ENCODE measurements at places on chromosomes 13 and 19. TPM values are rescaled to one million over a fixed set of nuclear protein-coding genes. Genes with fewer than 3 reads are reported as not detected.
A peak's percentile ranks its signal among the peaks of the same experiment; 100 is the strongest.

DNA sequence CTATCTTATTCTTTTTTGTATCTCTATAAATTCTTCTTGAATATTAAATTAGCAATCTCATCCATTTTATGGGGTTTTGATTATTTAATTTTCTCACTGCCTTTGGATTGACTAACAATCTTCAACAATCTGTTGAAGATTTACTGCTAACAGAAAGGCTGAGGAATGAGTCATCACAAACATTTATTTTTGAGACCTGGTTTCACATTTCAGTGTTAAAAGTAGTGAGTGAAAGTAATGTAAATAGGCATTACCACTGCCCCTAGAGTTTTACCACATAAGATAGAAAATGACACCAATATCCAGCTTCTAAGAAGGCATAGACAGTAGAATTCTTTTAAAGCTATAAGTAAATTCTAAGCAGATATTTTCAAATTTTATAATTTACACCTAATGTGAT is 472.8 kb downstream of the OLFM4 start:
- H3K4me3 ChIP-seq = no peak overlapping the region
- H3K27me3 ChIP-seq = no peaks in the 10 kb centered on the region
- H3K27ac ChIP-seq = no peak overlapping the region
- H3K4me1 ChIP-seq = no peaks in the 10 kb centered on the region
- no peaks in the 10 kb centered on the region for H3K36me3 ChIP-seq

GRCh38 chr13:25253702-25254101 is 33.6 kb downstream of the MTMR6 start:
- H3K27ac ChIP-seq = no peak overlapping the region
- no peak for DNase-seq
- H3K27me3 ChIP-seq = no peaks in the 10 kb centered on the region
- no peak overlapping the region for H3K4me3 ChIP-seq

DNA sequence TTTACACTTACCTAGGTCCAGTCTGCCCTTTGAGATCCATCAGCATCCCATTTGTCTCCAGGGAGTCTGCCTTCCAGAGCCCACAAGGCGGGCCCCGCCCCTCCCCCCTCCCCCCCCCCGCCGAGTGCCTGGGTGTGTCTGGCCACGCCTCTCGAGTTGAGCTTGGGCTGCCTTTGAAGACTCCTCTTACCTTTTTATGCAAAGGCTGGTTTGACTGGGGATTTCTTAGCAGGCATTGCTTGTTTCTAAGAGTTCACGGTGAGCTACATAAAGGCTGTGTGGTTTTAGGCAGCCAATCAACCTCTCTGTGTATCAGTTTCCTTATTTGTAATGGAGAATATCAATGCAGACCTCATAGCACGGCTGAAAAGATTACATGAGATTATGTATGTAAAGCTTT is 11.3 kb downstream of the GPR12 start:
- H3K4me3 ChIP-seq = no peak overlapping the region
- no peak overlapping the region for H3K27ac ChIP-seq
- no peaks in the 10 kb centered on the region for H3K36me3 ChIP-seq
- DNase-seq = no peak
- H3K27me3 ChIP-seq = peaks cover 11% of the 10 kb centered on the region
- H3K4me1 ChIP-seq = no peaks in the 10 kb centered on the region

GRCh38 chr19:41308450-41309179 is 1.4 kb upstream of the CCDC97 start:
- DNase-seq = peak; percentile 84
- peaks cover 72% of the 10 kb centered on the region for H3K36me3 ChIP-seq
- no peaks in the 10 kb centered on the region for H3K27me3 ChIP-seq
- peak overlapping the region; percentile 96 for H3K27ac ChIP-seq
- peak overlapping the region; percentile 97 for H3K4me3 ChIP-seq
- H3K4me1 ChIP-seq = peaks cover 67% of the 10 kb centered on the region

DNA sequence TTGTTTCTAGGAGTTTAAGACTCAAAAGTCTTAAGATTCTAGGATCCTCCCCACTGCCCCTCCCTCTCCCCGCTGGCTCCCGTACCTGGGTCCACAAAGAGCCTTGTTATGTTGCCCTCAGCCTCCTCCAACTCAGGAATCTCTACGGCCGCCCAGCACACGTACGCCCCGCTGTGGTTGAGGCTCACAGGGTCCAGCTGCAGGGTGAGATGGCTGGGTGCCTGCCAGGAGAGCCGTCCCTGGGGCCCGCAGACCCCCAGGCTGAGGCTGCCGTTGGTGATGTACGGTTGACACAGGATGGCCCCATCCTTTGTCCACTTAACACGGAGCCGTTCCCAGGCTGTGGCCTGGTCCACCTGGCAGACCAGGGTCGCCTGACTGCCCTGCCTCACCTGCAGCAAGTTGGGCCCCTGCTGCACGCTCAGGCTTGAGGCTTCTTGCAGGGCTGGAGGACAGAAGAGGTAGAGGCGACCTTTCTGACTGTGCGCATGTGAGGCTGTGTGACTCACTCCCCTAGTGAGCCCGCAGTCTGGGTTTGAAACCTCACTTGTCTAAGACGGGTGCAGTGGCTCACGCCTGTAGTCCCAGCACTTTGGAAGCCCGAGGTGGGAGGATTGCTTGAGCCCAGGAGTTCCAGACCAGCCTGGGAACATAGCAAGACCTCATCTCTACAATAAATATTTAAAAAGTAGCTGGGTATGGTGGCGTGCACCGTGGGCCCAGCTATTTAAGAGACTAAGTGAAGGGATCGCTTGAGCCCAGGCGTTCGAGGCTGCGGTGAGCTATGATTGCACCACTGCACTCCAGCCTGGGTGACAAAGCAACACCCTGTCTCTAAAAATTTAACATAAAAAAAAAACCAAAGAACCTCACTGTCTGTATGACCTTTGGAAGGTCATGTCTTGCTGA is 4.0 kb downstream of the TMIGD2 start:
- peaks cover 15% of the 10 kb centered on the region for H3K4me1 ChIP-seq
- no peaks in the 10 kb centered on the region for H3K36me3 ChIP-seq
- peak overlapping the region; percentile 66 for H3K27ac ChIP-seq
- H3K27me3 ChIP-seq = no peaks in the 10 kb centered on the region
- DNase-seq = no peak
- no peak overlapping the region for H3K4me3 ChIP-seq

Gene ATP8B3
- 11.3 TPM for total RNA-seq

Gene PCDH8
- 0.14 TPM for total RNA-seq

Measured in activated T-helper 2 cell treated with anti-CD3 and anti-CD28 coated beads, Interferon-gamma antibody, Interleukin-2, Interleukin-4, amounts not matched to agents 10 μg/mL and 5 μg/mL and 100 μg/mL, durations not matched to agents 14 hours and 24 hours and 36 hours (primary cell).